ENCODE measurements at places on chromosomes 5 and 9. TPM values are rescaled to one million over a fixed set of nuclear protein-coding genes. Genes with fewer than 3 reads are reported as not detected.

GRCh38 chr5:122879076-122879475 is 33.7 kb downstream of the SNX24 start:
- no peak for DNase-seq

DNA sequence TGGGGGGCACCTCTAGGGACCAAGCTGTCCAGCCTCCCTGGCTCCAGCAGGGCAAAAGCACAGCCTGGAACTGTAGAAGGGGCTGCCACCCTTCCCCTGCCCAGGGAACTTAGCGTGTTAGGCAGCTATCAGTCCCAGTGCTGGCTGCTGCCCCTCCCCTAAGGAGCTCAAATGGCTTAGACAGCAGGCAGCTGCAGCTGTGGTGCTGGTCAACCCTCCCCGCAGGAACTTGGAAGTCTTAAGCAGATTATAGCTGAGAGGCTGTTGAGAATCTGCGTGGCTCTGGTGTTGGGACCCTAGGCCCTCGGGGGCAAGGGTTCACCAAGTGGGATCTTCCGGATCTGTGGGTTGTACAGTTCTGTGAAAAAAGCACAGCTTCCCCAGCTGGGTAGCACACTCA is 536.5 kb upstream of the CDH10 start:
- no peak for DNase-seq

DNA sequence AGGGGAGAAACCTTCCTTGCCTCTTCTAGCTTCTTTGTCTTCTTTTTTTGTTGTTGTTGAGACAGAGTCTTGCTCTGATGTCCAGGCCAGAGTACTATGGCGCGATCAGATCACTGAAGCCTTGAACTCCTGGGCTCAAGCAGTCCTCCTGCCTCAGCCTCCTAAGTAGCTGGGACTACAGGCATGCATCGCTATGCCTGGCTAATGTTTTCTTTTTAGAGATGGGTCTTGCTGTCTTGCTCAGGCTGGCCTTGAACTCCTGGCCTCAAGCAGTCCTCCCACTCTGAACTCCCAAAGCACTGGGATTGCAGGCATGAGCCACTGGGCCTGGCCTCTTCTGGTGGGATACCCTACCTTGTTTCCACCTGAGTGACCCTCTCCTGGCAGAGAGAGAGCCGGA is 3.4 kb upstream of the PAXX start:
- DNase-seq, result no peak

DNA sequence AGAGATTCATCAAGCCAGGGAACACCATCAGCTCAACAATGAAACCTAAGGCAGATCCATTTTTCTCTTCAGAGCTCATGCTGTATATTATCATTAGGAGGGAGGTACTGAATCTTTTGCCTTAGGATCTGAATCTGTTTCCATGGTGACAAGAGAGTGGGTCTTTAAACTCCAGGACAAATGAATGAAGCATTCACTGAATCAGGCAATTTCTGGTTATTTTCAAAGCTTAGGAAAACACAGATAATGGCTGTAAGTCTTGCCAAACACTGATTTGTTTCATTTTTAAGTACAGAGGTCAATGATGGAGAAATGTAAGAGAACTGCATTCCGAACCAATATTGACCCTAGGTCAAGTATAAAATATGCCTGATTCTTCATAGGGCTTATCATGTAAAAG is 84.9 kb downstream of the GNA14 start:
- DNase-seq, result peak; percentile 17

DNA sequence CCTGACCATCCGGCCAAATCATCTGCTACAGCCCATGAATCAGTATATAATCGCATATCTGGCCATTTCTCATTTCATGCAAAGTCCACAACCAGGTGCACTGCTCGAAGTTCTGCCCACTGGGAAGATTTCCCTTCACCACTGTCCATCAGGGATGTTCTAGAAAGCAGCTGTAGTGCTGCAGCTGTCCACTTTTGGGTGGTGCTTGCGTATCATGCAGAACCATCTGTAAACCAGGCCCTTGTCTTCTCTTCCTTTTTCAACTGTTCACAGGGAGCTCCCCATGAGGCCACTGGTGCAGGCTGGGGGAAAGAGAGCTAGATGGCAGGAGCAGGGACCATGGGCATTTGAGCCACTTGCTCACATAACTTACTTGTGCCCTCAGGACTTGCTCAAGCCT is 7.4 kb upstream of the ADAMTS6 start:
- no peak for DNase-seq

GRCh38 chr9:86838519-86839497 is 108.5 kb downstream of the GAS1 start:
- no peak for DNase-seq

DNA sequence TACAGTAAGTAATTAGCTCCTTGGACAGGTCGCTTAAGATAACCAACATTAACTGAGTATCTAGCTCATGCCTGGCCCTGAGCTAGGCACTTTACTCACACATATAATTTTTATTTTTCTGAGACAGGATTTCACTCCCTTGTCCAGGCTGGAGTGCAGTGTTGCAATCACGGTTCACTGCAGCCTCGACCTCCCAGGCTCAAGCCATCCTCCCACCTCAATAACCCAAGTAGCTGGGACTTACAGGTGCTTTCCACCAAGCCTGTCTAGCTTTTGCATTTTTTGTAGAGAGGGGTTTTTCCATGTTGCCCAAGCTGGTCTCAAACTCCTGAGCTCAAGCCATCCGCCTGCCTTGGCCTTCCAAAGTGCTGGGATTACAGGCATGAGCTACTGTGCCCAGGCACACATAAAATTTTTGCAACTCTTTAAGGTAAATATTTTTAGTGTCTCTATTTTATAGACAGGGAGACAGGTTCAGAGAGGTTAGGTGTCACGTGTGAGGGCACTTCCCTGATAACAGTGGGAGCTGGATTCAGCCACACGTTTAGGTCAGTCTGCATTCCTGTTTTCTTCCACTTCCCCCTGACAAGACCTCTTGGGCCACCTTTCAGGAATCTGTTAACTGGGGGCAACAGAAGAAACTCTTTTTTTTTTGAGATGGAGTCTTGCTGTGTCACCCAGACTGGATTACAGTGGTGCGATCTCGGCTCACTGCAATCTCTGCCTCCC is 18.2 kb downstream of the HBEGF start:
- DNase-seq, result no peak

DNA sequence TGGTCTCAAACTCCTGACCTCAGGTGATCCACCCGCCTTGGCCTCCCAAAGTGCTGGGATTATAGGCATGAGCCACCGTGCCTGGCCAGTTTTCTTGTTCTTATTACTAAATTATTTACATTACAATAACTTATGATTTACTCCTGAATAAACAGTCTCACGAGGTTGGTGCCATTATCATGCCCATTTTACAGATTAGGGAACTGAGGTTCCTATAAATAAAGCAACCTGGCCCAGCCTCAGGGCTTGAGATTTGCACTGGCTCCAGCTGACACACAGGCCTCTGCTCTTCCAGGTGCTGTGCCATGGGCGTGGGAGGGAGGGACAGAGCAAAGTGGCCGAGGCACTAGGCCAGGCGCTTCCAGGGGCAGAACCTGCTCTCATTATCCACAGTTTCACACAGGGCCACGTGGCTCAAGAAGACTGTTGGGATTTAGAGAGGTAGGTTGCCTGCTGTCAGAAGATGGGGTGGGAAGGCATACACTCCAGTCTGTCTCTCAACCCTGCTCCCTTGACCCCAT is 2.3 kb downstream of the PLPP7 start:
- DNase-seq, result no peak

DNA sequence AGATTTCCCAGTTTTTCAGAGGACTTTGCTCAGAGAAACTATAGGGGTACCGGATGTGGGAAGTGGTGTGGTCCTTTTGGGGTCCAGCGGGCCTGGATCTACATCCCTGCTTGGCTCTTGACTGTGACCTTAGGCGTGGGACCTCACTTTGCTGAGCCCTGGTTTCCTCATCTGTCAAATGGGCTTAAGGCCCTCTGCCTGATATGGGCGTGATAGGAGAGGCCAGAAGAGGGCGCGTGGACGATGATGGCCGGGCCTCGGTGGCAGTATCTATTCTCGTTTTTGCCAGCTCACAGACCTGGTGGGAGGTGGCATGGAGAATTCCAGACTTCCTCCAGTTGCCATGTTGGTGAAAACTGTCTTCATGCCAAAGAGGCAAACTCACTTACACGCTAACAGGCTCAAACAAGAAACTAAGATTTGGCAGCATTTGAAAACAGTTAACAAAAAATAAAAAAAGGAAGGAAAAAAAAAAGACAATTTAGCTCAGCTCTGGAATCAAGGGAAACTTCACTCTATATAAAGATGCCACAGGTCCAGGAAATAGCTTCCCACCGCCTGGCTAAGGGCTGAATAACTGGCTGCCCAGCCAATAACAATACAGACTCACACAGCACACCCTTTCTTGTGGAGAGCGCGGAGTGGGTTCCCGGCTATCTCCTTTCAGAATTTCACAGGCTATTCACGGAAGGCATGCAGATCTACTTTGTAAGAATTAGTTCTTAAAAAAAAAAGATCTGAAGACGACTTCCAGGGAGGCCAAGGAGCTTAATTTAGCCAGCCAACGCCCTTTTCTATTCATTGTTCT is 1.7 kb downstream of the SH3PXD2B start:
- peak; percentile 42 for DNase-seq

DNA sequence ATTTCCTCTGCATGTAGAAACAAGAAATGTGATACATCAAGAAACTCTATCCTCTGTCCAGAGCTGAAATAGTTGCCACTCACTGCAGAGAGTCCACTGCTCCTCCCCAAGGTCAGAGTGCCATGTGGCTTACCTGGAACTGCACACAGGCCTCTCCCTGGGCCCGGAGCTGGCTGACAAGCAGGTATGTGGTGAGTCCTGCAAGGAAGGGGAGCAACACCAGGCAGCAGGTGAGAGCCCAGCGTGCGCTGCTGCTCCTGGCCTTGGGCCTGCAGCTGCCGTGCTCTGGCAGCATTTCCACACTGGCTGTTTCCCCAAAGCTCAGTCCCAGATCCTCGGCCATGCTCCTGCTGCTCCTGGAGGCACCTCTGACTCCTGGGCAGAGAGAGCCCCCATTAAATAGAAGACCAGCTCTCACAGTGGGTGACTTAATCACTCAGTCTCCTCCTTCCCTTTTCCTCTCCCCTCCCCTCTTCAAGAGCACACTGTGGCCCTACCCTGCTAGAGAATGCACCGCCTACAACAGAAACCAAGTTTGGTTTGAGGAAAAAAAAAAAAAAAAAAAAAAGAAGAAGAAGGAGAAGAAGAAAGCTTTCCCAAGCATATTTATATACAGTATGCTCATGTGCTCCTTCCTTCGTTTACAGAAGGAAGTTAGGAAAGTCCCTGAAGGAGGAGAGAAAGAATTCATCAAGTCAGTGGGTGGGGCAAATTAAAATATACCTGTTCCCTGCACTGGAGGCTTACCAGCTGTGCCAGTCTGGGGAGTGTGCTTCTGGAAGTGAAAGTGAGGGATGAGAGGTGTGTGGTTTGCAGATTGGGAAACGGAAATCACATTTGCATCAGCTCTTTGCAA is at the start of gene TNFSF15:
TSS of gene TNFSF15 (minus strand) at position 370 of the 856 bp plus-strand sequence. CDS start at position 343, 27 bp downstream.
- no peak for DNase-seq

DNA sequence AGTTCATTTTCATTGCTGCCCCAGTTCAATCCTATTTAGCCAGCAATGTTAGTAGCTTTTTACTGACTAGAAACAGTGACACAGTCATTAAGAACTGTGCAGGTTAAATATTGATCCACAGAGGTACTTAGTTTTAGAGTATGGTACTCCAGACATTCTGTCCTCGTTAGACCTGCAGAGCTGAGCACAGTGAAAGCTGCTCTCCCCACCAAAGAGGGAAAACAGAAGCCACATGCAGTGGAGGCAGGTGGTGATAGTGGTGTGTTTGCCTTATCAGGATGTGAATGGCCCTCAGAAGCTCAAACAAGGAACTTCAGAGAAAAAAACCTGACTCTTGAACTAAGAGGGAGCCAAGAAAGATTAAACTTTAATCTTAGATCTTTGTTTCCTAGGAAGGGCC is 75.5 kb downstream of the UNC13B start:
- DNase-seq, result no peak

- peak; percentile 94 for DNase-seq
These were observed 3.8 kb downstream of the IER5L start for GRCh38 chr9:129174102-129174723.

Gene RETREG1
- polyA plus RNA-seq, result 0.43 TPM

Gene KIAA0825
- 1.2 TPM for polyA plus RNA-seq

Gene ANKRD18B
- polyA plus RNA-seq, result 2.7 TPM

Gene FCN1
- polyA plus RNA-seq, result not detected

Gene PDE8B
- not detected for polyA plus RNA-seq

Gene C1QTNF3
- 1.5 TPM for polyA plus RNA-seq

Gene MSX2
- 5.1 TPM for polyA plus RNA-seq
